NB4 (cell line): ENCODE measurements at places on chromosomes 2 and 18.
A peak's percentile ranks its signal among the peaks of the same experiment; 100 is the strongest.

- no peak for DNase-seq
These were observed 88.7 kb upstream of the PXDN start for GRCh38 chr2:1833046-1833445.

GRCh38 chr2:209458008-209458979 lies 34.4 kb downstream of the MAP2 start:
- no peak for DNase-seq

GRCh38 chr18:13585379-13586153 lies 140.8 kb downstream of the FAM210A start:
- DNase-seq: no peak

GRCh38 chr2:38115216-38116032 lies 39.5 kb upstream of the CYP1B1 start:
- DNase-seq: peak; percentile 86

DNA sequence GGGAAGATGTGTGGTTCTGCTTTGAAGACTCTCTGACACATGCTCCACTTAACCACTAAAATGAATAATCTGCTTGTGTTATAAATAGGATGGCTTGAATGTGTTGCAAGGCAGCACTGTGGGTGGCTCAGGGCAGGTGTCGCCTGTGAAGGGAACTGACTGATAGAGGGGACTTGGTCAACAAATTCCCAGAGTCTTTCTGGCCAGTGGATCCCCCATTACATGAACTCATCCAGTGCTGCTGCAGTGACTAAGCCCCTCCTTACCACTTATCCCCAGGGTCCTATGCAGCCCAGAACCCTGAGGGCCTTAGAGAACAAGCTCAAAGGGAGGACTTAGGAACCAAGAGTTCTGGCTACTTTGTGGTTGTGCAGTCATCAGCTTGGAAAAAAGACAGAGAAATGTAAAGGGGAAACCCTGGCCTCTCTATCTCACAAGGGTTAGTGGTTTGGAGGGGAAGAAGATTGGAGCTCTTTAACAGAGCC lies 226.2 kb upstream of the TNP1 start:
- DNase-seq: peak; percentile 91

GRCh38 chr2:8609357-8609811 lies 72.5 kb upstream of the ID2 start:
- no peak for DNase-seq

DNA sequence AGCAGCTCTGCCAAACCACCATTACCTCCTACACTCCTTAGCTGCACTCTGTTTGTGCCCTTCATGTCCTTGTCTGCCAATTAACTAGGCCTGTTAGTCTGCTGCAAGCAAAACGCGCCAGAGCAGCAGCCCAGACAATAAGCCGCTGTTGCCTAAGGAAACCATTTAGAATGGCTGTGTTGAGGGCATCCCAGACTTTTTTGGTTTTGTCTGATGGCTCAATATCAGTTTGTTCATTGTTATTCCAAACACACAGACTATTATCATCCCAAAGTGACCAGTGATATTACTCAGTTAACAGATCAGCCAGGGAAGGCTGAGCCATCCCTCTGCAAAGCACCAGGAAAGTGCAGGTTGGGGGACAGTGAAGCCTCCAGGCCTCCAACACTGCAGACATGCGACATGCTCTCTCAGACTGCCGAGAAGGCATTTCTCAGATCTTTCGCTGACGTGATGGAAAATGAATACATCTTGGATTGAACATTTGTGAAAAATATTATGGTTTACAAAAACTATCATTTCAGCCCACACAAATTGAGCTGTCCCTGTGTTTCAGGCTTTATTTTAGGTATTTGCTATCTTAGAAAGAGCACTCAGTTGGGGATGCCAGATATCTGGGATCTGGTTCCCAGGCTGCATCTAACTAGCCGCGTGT lies 182.0 kb upstream of the HNRNPA3 start:
- DNase-seq: no peak

- DNase-seq: no peak
These were observed 107.2 kb upstream of the ETAA1 start for GRCh38 chr2:67289921-67290371.

GRCh38 chr2:178388287-178388686 lies 62.7 kb downstream of the PRKRA start:
- no peak for DNase-seq

DNA sequence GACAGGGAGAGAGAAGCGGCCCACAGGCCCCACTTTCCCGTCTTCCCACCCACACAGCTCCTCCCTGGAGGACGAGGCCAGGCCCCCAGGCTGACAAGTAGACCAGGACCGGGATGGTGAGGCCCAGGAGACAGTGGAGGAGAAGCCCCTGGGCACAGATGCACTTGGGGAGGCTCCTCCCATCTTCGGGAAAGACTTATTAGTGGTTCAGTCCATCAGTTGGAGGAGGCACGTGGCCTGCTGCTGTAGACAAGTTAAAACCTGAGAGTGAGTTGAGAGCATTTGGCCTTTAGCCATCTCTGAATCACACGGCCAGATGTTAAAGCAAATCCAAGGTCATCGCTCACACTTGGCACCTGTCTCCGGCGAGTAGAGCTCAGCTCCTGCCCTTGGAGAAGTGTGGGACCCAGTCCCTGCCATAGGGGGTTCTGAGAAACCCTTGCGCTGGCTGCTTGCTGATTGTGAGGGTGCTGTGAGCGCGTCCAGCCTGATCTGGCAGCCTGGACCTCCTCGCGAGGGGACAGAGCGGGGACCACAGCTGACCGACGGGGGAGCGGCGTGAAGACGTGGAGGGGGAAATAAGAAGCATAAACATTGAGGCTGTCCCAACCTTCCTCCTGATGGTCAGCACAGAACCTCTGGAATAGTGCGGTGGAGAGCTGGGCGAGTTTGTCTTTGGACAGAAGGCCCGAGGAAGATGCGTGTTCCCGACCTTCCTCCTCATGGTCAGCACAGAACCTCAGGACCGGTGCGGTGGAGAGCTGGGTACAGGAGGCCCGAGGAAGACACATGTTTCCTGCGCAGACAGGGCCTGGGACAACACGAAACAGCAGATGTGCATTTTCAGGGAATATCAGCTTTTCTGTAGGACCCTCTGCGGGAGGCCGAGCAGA lies 24.7 kb upstream of the ALLC start:
- DNase-seq: no peak

DNA sequence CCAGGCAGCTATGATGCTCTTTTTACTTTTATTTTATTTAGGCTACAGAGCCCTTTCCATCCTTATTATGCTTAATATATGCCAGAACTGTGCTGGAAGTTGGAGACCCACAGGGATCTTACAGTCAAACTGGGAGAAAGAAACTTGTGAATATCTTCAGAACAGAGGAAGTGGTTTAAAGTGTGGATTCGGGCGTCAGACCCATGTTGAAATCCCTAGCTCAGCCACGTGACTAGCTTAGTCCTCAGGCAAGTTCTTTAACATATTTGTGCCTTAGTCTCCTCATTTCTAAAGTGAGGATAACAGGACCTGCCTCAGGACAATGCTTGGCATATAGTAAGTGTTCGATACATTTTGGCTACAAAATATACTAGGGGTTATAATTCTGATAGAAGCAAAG lies 59.1 kb downstream of the MAP3K20 start:
- DNase-seq: peak; percentile 88

DNA sequence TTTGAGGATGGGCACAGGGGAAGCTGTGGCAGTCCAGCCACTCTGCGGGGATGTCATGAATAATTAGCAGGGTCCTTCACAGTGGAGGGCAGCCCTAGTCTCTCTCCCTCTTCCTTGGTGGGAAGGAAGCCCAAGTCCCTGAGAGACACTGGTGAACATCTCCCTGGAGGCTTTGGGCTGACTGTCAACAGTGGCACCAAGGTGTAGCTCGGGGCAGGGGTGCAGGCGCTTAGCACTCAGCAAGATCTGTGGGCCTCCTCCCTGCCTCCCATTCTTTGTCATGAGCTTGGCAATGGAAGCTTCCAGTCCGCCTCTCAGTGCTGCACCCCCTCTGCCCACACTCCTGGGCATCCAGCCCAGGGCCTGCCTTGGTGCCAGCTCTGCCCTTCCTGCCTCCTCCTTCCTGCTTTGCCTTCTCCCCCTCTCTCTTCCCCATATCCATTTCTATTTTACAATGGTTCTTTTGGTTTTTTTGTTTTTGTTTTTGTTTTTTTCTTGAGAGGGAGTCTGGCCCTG lies 59.4 kb downstream of the STEAP3 start:
- no peak for DNase-seq

GRCh38 chr2:40097691-40098385 lies 318.8 kb upstream of the THUMPD2 start:
- no peak for DNase-seq

DNA sequence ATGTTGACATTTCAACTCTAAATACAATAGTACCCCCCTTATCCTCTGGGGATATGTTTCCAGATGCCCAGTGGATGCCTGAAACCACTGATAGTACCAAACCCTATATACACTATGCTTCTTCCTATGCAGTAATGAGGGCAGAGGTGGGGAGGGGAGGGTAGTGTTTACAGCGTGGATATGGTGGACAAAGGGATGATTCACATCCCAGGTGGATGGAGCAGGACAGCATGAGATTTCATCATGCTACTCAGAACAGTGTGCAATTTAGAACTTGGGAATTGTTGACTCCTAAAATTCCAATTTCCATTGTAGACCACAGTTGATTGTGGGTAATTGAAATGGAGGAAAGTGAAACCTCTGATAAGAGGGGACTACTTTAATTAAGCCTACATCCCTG lies 75.4 kb downstream of the TSN start:
- no peak for DNase-seq

DNA sequence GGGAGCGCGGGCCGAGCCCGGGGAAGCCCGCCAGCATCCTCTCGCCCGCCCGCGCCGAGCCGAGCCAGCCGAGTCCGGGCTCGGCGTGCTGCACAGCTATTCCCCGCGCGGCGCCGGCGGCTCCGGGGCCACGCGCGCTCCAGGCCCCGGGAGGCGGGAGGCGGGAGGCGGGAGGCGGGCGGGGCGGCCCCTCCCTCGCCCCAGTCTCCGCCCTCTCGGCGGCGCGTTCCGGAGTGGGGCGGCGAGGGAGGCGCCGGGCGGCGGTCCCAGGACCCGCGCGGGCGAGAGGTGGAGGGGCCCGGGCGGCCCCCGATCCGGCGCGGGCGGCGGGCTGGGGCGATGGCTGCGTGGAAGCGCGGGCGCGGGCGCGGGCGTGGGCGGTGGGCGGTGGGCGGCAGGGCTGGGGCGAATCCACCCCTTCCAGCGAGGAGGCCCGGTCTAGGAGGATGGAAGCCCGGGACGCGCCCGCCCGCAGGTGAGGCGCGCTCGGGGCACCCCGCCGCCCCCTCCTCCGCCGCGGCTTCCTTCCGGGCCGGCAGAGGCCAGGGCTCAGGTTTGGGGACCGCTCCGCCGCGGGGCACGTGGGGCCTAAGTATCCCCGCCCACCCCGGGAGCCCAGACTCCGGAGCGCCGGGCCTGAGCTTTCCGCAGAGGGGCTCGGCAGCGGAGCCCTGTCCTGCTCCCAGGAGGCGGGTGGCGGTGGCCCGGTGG lies at the start of gene ADCY3:
Gene ADCY3, minus strand, starts transcription at position 140 of the 711 bp plus-strand sequence. CDS start 1,250 bp downstream, outside the sequence.
- peak; percentile 24 for DNase-seq

GRCh38 chr2:210072922-210073509 lies 70.6 kb downstream of the RPE start:
- peak; percentile 60 for DNase-seq

DNA sequence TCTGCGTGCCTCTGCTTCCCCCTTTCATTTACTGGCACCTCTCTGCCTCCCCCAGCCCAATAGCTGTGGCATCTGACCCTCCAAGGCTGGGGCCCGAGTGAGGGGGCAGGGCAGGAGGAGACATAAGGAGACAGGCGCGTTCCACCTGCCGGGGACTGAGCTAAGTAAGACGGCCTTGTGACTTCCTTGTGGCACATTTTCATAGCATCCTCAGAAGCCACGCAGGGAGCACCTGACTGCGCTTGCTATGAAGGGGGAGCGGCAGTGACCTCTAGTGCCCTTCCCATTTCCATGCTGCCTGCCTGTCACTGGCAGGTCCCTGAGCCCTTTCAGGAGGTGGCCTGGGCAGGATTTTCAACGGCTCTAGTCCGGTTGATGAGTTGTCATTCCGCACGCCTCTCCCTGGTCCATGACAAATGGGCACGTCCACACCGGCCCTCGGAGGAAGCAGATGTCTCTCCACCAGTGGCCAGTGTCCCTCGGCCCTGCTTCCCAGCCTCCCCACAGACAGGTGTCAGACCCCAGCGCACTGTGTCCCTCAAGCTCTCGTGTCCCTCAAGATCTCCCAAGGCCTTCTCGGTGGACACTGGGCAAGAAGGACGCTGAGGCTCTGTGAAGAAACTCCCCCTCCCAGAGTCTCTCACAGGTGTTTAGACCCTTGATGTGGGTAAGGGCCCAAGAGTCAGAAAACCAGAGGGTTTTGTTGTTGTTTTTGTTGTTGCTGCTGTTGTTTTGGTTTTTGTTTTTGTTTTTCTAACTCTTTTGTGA lies 42.7 kb downstream of the CYP26B1 start:
- DNase-seq: peak; percentile 33

DNA sequence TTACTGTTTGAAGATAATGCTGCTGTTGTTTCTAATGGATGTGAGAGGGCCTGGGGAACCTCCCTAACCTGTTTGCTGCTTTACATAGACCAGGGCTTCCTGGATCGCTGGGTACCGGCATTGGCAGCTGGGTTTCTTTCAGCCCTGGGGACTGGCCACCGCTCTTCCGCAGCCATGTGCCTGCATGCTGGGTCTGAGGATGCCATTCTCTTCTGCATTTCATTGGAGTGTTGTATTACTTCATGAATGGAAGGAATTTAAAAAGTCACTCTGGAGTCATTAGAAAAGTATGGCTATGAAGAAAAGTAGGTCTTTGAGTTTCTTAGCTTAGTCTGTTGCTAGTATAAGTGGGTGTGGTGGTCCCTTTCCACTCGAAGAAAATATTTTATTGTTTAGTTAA lies 107.3 kb upstream of the MGAT5 start:
- no peak for DNase-seq

DNA sequence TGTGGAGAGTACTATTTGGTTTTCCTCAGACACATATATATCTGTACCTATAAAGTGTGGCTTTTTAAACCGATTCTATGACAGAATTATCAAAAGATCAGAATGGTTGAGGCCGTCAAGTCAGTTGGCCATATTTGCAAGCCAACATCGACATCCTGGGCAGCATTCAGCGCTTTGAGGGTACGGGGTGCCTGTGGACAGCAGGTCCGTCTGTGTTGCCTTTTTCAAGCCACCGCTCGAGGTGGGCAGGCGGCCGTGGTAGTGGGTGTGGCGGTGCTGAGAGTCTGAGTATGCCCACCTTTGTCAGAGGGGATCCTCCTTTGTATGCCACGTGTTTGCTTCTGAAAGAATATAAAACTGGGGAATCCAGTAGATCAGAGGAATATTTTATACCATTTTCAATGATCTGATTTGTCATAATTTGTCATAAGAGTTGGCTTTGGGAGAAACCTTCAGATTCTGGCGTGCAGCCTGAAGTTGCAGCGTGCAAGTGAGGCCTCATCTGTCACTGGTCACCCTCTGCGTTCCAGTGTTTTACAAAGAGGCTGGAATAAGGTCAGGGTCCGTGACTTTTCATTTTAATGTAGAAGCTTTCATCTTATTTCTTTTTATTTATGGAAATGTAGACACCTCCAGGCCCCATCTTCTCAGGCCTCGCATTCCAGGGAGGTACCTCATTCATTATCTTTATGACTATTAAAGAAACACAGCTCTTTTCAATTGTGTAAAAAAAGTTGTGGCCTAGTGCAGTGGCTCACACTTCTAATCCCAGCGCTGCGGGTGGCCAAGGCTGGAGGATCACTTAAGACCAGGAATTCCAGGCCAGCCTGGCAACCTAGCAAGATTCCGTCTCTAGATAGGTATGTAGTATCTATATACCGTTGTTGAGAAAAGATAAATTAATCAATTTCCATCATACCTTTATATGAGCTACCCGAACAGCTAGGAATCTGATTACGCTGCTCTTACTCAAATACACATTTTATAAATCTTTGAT lies 37.8 kb upstream of the RBM44 start:
- no peak for DNase-seq
